ENCODE measurements at places on chromosomes 6 and 20.
A peak's percentile ranks its signal among the peaks of the same experiment; 100 is the strongest.

DNA sequence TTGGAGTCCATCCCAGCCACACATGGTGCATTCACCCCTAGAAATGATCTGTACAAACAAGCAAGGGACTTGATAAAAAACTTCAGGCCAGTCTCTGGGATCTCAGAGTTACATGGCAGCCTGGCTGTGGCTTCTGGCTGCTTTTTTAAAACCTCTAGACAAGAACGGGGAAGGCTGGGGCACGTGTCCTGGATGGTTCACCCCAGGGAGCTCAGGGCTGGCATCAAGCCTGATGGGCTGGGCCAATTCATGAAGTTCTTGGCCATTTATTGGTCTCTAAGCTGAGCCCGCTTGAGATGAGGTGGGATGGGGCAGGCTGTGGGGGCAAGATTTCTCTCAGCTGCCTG is 10.4 kb upstream of the ZFAND3 start:
- DNase-seq, result no peak

- no peak for DNase-seq
These were observed 22.1 kb upstream of the TRDN start for GRCh38 chr6:123658848-123659247.

GRCh38 chr20:3312940-3313682 is 74.1 kb upstream of the SLC4A11 start:
- DNase-seq, result no peak

- DNase-seq, result no peak
These were observed 150.7 kb downstream of the DLL1 start for GRCh38 chr6:170140129-170140528.

DNA sequence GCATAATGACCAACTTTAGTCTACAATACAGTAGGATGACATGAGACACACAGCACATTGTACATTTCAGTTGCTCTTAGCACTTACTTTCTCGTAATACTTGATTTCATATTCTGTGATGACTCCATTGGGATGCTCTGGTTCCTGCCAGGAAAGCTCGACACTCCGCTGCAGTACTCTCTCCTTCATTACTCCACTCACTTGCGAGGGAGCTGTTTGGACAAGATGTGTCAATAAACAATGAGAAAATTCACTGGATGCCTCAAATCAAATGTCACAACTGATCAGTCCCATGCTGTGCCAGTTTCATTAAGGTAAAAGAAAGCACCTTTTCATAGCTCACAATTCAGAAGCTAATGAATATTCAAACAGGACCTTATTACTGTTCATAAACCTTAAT is 147.1 kb downstream of the EPHA7 start:
- no peak for DNase-seq

DNA sequence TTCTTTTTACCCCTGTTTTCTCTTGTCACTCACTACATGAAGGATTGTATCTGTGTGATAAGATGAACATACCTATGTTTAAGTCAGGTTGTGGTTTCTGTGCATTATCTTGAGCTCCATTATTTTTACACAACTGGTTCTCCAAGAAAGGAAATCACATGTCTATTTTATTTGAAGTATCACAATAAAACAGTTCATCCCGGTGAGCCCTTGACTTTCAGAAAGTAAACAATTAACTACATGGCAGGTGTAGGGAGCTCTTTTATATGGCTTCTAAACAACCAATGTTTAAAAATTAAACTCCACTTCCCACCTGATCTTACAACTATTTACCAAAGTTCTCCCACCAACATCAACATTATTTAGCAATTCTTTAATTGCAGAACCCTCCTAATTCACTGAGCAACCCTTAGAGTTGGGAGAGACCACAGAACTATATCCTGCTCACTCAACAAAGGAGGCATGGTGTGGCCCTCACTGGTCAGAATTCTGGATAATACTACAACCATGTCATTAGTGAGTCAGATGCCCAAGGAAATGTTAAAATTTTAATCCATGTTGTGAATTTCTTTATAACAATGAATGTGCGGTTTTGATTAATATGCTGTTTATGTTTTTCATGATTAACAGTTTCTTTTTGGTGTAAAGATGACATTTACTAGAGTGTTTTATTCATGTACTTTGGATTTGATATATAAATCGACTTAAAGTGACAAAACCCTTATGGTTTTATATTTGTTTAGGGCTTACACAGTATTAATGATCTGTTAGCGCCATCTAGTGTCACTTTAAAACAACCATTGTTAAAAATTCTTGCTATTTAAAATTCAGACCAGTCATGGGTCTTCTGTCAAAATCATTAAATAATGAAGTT is 50.0 kb upstream of the SCGN start:
- no peak for DNase-seq

DNA sequence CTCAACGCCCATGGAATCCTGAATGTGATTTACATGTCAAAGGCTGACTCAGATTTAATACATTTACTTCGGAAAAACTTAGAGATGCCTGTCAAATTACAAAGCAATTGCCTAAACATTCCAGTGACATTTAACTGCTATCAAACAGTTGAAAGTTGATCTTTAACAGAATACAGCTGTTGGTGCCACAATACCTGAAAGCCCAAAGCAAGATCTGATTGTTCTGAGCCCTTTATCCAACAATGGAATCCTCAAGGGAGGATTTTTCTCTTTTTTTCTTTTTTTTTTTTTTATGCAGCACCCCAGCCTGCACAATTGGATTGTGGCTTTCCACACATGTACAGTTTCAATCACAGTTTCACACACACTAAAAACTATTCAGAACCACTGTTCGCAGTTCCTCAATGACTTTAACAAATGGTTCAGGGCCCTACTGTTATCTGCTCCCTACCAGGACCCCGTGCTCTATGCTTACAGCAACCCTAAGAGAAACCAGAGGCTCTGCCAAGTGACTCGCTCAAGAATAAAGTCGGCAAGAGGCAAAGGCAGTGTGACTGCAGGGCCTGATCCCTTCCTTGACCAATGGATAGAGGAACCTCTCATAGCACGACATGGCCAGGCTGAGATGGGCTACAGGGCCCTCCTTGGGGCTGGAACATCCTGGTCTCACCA is 33.3 kb downstream of the EPB41L2 start:
- DNase-seq, result no peak

- DNase-seq, result no peak
These were observed 3.4 kb downstream of the APMAP start for GRCh38 chr20:24989162-24989561.

GRCh38 chr6:138035070-138035469 is 72.1 kb downstream of the PERP start:
- DNase-seq, result no peak

DNA sequence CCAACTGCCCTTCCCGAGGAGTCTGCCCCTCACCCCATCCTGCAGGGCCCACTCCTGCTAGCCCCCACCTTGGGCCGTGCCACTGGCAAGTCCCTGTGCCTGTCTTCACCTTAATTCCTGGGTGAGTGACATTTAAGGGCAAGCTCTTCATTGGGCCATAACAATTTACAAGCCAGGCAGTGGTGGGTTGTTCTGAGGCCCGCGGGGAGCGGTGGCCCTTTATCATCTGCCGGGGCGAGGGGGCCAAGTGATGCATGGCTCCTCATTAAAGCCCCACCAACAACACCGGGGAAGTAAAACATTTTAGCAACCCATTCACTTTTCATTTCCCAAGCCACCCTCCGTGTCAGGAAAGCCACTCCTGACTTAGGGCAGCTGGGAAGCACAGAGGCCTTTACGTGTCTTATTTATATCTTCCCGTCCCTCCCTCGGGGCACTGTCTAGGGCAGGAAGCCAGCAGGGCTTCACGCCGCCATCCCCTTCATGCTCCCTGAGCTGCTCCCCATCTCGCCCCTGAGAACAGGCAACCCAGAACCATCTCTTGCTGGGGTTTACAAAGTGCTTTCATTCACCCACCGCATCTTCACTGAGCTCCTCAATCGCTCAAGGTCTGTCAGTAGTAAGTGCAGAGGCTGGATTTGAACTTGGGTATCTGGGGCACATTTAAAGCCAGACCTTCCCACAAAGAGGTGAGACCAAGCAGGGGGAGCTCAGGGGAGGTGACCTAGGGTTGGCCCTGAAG is 55.5 kb upstream of the CCDC167 start:
- DNase-seq, result no peak

DNA sequence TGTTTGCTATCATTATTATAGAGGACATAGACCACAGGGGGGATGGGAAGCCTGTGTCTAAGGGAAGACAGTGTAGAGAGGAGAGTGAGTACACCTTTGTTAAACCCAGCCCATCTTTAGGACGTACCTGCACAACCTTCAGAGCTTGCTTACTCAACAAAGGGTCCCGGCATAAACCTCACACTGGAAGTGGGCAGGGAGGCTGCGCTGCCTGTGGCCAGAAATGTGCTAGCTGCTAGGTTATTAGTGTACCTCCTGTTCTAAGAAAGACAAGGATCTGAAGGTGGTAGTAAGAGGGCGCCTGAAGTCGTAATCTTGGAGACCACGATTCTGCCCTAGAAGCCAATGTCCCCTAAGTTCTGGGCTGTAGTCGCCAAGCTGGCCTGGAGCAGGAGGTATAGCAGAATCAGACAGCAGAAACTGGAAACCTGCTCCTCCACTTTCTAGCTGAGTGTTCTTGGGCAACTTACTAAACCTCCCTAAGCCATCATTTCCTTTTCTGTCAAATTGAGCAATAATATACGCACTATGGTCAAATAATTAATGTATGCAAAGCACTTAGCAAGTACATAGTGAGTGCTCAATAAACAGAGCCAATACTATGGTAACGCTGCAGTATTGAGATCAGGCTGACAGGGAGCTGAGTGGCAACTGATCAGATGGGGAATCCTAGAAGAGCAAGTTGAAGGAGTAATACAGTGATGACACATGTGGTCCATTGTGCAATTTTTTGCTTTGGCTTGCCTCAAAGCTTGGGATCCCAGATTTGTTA is 16.8 kb upstream of the AKIRIN2 start:
- DNase-seq, result no peak

- peak; percentile 46 for DNase-seq
These were observed 12.1 kb downstream of the FOXS1 start for GRCh38 chr20:31833130-31833930.

- no peak for DNase-seq
These were observed 154.3 kb downstream of the IPCEF1 start for GRCh38 chr6:154202339-154202738.

DNA sequence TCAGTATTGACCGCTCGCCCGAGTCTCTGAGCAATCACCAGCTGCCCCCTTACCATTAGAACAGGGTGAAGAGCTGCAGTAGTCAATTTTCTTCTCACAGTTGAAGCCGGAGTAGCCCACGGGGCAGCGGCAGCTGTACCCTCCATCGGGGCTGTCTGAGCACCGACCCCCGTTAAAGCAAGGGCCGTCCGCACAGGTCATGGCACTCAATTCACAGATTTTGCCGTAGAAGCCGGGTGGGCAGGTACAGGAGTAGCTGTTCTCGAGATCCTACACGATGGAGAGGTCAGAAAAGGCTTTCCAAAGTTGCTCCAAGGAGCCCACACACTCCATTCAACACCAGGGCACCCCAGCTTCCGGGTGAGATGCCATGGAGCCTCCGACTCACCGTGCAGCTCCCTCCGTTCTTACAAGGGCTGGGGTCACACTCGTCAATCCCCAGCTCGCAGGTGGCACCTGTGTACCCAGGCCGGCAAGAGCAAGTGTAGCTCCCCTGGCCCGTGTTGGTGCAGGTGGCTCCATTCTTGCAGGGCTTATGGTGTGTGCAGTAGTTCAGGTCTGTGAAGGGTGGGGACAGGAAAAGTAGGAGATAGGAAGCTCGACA is 5.9 kb downstream of the DLL1 start:
- DNase-seq, result no peak

GRCh38 chr6:73180763-73181619 is 44.3 kb downstream of the KHDC1L start:
- DNase-seq, result no peak

Measured in stimulated activated CD4-positive, alpha-beta T cell treated with anti-CD3 and anti-CD28 coated beads, Interleukin-1b, Interleukin-23, amount 100 ng/mL, for 1 hour (primary cell).